ENCODE measurements at places on chromosomes 16 and 17.

GRCh38 chr17:42414704-42415409 lies 8.2 kb downstream of the CAVIN1 start:
- no peak for DNase-seq

- DNase-seq = no peak
These were observed 2.0 kb upstream of the KRT38 start for GRCh38 chr17:41442739-41443138.

- no peak for DNase-seq
These were observed 98.7 kb downstream of the RAB11FIP4 start for GRCh38 chr17:31490019-31490650.

GRCh38 chr16:4960579-4960978 lies 2.4 kb downstream of the SEC14L5 start:
- DNase-seq = no peak

DNA sequence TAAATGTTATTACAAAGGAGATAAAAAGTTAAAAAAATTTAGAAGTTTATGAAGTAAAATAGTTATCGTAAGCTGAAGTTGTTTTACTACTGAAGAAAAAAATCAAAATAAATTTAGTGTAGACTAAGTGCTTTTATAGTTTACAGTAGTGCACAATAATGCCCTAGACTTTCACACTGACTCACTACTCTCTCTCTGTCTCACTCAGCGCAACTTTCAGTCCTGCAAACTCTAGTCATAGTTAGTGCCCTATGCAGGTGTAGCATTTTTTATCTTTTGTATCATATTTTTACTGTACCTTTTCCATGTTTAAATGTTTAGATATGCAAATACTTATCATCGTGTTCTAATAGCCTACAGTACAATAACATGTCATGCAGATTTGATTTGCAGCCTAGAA lies 17.7 kb upstream of the TOM1L1 start:
- DNase-seq = no peak

DNA sequence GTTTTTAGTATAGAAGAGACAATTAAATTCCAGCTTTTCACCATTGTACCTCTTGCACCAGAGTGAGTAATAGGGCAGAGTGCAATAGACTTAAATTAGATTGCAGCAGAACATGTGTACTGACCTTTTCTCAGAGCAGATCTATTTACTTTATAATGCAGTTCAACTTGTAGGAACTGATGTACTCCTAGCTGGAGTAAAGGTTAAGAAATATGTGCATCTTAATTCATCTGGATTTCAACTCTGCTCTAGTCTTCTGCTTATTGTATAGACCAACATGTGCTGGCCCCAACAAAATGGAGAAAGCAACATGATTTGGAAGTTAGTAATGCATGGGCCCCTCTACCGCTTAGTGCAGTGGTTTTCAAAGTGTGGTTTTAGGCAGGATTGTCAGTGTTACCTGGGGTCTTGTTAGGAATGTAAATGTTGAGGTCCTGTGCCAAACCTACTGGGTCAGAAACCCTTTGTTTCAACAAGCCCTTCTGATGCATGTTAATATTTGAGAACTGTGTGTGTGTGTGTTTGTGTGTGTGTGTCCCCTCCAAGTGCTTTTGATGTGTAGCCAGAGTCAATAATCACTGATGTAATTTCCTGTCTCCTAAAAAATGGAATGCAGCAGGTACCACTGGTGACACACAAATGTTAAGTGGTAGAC lies 138.6 kb downstream of the TOX3 start:
- DNase-seq = no peak

DNA sequence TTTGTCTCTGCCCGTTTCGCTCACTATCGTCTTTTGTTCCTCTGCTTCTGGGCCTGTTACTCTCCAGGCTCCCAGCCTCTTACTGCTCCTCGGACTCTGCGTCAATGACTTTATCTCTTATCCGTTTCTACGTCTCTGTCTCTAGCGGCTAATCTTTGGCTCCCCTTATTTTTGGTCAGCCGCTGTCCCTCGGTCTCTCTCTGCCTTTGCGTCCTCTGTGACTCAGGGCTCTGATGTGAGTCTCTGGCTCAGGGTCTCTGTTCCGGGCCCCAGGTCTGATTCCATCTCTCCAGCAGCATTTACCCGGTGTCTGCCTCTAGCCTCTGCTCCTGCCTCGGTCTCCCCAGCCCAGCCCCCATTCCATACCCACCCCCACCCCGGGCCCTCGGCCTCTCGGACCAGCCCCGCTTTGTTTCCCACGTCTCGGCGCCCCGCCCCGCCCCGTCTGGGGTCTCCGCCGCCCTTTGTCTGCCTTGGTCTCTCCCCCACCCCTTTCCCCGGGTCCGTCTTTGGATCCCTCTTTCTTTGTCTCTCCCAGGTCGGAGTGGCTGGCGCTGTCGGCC lies 547 bp upstream of the ZNF48 start:
- no peak for DNase-seq

DNA sequence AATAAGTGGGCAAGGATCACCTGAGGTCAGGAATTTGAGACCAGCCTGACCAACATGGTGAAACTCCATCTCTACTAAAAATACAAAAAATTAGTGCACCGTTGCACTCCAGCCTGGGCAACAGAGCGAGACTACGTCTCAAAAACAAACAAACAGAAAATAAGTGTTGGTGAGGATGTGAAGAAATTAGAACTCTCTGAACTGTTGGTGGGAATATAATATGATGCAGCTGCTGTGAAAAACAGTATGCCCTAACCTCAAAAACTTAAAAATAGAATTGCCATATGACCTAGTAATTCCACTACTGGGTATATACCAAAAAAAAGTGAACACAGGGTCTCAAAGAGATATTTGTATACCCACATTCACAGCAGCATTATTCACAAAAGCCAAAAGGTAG lies 26.1 kb downstream of the GLG1 start:
- DNase-seq = no peak

GRCh38 chr16:67246081-67246755 lies 1.1 kb downstream of the FHOD1 start:
- peak; percentile 75 for DNase-seq

- DNase-seq = no peak
These were observed 40.6 kb downstream of the GOSR1 start for GRCh38 chr17:30517786-30518185.

GRCh38 chr17:9468532-9468931 lies 107.1 kb downstream of the STX8 start:
- no peak for DNase-seq

DNA sequence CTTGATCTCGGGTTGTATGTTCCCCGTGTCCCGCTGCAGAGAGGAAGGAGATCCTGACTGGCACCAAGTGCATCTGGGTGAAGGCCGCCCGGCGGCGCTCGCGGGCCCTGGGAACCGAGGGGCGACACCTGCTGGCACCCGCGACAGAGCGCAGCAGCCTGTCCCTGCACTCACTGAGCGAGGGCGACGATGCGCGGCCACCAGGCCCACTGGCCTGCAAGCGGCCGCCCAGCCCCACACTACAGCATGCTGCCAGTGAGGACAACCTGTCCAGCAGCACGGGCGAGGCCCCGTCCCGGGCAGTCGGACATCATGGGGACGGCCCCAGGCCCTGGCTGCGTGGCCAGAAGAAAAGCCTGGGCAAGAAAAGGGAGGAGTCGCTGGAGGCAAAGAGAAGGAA lies 7.5 kb downstream of the BTBD17 start:
- DNase-seq = no peak

DNA sequence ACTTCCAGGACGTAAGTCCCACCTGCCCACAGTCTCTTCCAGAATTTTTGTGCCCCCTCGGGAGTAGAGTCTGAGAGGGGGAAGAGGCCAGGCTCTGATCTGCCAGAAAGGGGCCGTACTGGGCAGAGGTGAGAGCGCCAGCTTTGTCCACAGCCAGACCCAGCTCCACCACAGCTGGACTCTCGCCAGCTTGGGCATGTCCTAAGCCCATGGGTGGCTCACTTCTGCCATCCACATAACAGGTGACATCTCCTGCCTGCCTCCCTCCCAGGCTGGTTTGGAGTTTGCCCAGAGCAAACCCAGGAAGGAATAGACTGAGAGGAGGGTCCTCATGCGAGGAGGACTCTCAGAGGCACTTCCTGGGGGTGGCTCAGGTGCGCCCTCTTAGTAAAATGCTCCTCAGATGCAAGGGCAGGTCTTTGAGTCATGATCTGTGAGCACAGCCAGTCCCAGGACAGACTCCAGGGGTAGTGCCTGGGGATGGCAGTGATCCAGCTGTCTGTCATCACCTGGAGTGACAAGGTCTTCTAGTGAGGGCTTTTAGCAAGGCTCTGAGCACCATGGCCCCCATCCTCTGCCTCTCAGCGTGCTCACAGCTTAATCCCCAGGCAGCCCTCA lies 89.2 kb downstream of the AMFR start:
- DNase-seq = no peak

- DNase-seq = no peak
These were observed 245.6 kb downstream of the CA10 start for GRCh38 chr17:51912939-51913338.

GRCh38 chr16:69930117-69930776 lies 20.9 kb upstream of the CLEC18A start:
- DNase-seq = peak; percentile 62

DNA sequence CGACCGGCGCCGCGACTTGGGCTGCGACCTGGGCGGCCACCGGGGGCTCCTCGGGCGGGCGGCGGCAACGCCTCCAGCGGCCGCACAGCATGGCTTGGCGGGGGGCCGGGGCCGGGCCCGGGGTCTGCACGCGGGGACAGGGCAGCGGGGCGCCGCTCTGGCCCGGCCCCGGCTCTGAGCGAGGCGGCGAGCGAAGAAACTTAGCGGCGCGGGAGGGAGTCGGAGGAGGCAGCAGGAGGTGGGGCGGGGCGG lies at the start of gene PLCD3:
TSS of gene PLCD3 (minus strand) at position 196 of the 252 bp plus-strand sequence. CDS start at position 91, 105 bp downstream.
- DNase-seq = no peak

DNA sequence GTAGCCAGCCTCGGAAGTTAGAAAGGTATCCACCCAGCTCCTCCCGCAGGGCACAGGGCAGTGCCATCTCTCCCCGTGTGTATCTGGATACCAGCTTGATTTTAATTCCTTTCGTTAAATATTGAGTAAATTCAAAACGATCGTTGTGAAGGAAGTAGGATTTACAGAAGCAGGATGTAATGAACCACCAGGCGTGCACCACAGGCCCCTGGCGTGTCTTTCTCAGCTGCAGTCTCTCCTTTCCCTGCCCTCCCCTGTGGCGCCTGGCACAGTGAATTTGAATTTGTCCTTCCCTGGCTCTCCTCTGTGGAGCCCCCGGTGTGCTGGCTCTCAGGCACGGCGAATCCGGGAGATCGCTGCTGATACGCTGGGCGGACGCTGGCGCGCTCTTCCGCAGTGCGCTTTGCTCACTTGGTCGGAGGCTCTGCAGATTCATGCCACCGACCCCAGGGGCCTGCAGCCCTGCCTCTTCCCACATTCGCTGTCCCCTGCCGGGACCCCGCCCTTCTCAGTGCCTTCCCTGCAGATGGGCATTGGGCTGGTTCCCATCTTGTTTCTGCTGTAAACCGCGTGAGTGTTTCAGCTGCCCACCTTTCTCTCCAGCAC lies 164.6 kb downstream of the RPTOR start:
- DNase-seq = peak; percentile 52

DNA sequence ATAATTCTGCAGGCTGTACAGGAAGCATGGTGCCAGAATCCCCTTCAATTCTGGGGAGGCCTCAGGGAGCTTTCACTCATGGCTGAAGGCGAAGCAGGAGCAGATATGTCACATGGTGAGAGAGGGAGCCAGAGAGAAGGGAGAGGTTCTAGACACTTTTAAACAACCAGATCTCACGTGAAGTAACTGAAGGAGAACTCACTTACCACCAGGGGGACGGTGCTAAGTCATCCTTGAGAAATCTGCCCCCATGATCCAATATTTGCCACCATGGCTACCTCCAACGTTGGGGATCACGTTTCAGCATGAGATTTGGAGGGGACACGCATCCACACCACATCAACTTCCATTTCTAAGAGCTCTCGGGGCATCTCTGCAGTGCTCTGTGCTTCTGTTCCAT lies 37.4 kb upstream of the GNA13 start:
- DNase-seq = no peak

GRCh38 chr17:45631941-45632340 lies 141.4 kb upstream of the PLEKHM1 start:
- DNase-seq = no peak

DNA sequence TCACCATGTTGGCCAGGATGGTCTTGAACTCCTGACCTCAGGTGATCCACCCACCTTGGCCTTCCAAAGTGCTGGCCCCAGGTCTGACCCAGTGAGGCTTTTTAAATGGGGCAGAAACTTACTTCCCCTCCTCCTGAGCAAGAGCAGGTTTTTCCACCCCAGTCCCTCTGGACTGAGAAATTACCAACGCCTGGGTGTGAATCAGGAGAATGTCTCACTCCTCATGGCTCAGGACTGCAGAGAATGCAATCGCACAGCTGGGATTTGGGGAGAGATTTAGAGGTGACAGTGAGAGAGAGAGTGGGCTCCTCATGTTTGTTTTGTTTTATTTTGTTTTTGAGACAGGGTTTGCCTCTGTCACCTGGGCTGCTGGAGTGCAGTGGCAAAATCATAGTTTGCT lies 203.6 kb downstream of the RAB11FIP4 start:
- DNase-seq = no peak

GRCh38 chr16:85425074-85425662 lies 188.0 kb upstream of the GSE1 start:
- no peak for DNase-seq

- no peak for DNase-seq
These were observed 654.0 kb downstream of the MAF start for GRCh38 chr16:78946556-78946955.

DNA sequence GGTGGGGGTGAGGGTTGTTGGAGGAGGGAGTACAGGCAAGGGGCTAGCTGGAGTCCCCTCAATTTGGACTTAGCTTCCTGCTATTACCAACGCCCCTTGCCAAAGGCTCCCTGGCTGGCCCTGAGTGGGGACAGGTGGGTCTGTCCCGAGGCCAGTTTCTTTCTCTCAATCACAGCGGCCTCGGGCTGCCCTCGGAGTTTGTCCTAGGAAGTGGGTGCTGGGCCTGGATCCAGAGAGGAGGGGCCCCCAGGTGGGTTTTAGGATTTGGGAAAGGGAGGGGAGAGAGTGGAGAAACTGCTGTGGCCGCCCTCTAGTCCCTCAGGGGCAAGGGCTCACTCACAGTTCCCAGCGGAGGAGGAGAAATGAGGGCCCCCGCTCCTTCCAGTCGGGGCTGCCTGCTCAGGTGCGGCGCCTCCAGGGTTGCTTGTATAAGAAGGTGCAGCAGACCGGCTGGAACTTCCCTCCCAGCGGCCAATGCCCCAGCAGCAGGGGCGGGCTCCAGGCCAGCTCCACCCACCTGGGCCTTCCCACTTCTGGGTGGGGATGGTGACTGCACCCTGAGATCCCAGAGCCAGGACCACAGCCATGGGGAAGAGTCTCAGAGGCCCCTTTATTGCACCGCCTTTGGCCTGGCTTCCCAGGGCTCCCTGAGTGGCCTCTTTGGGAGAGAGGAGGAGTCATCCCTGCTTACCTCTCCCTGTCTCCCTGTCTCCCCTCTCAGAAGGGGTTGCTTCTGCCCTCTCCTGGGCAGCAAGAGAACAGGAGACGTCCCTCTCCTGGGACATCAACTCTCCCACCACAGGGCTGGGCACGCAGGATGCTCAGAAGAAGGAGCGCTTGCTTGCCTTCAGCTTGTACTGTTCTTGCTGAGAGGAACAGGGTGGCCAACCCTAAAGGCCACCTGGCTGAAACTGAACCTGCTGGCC lies 112.0 kb upstream of the SMURF2 start:
- DNase-seq = peak; percentile 85

GRCh38 chr17:7369825-7370224 lies 11.1 kb upstream of the TNK1 start:
- no peak for DNase-seq

Data from cerebellar cortex (tissue), 1 donor.